ENCODE measurements at places on chromosomes 16 and 17. TPM values are rescaled to one million over a fixed set of nuclear protein-coding genes. Genes with fewer than 3 reads are reported as not detected.

- H3K27ac ChIP-seq, result no peak overlapping the region
- no peaks in the 10 kb centered on the region for H3K36me3 ChIP-seq
- no peaks in the 10 kb centered on the region for H3K27me3 ChIP-seq
- H3K4me3 ChIP-seq, result no peak overlapping the region
- H3K4me1 ChIP-seq, result peaks cover 20% of the 10 kb centered on the region
Measured at GRCh38 chr17:78023042-78023441, 64.5 kb downstream of the TNRC6C start.

GRCh38 chr16:46717692-46718091 lies 28.2 kb downstream of the ORC6 start:
- H3K4me3 ChIP-seq, result no peak overlapping the region
- H3K36me3 ChIP-seq, result no peaks in the 10 kb centered on the region
- no peak for DNase-seq
- H3K27ac ChIP-seq, result no peak overlapping the region

DNA sequence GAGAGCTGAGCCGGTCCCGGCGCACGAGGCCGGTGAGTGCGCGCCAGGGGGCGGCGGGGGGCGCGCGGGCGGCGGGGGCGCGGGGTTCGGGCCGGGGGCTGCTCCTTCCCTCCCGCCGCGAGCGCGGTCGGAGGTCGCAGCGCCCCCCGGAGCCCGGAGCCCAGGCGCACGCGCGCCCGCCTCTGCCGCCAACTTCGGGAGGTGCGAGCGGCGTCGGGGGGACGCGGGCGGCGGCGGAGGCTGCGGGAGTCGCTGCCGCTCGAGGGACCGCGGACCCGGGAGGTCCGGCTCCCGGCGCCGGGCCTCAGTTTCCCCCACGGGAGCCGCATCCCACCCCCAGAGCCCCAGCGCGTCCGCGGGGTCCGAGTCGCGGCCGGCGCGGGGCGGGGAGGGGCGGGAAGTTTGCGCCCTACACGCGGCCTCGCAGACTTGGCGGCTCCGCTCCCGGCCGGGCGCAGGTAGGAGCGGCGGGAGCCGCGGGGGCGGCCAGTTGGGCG lies at the start of gene PRR35:
Gene PRR35, plus strand, starts transcription at position 191 of the 497 bp plus-strand sequence. CDS start 2,901 bp downstream, outside the sequence.
- no peak for DNase-seq
- no peaks in the 10 kb centered on the region for H3K36me3 ChIP-seq
- peaks cover 13% of the 10 kb centered on the region for H3K27me3 ChIP-seq
- H3K4me3 ChIP-seq, result no peak within 1 kb of the TSS
- no peak within 1 kb of the TSS for H3K27ac ChIP-seq

DNA sequence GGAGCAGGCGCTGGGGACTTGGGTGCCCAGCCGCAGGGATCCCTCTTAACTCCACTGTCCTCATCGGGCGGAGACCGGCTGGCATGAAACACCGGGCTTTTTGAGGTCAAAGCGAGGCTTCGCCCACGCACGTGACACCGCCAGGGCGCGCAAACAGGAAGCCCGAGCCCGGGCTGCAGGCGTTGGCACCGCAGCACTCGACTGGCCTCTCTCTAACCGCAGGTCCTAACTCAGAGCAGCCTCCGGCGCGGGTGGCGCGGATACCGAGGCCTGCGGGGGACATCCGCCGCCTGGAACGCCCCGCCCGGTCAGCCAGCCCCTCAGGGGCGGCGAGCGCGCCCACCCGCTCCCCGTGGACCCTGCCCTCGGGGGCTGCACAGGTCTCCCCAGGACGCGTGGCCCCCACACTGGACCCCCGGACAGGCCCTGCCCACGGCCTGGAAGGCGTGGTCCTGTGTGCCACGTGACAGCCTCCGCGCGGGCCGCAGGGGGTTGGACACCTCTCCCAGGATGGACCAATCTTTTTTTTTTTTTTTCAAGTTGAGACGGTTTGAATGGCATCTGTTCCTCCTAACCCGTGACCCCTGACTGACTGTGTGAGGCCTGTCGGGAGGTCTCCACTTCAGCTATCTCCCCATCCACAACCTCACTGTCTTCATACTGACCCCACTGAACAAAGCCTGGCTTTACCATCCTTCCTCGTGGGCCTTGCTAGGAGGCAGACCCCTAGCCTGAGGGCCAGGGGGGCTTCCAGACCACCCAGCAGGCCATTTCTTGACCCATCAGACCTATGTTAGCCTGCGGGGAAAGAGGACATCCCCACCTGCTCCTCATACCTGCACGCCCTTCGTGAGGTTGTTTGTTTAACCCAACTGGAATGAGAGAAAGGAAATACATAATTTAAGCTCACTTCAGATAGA lies 8.4 kb upstream of the SLC47A2 start:
- H3K4me3 ChIP-seq, result peak overlapping the region; percentile 48
- H3K27ac ChIP-seq, result no peak overlapping the region
- H3K27me3 ChIP-seq, result no peaks in the 10 kb centered on the region
- H3K36me3 ChIP-seq, result no peaks in the 10 kb centered on the region

MPV17L gene
- 2.8 TPM for total RNA-seq
